ENCODE measurements at places on chromosomes 13 and 19.

DNA sequence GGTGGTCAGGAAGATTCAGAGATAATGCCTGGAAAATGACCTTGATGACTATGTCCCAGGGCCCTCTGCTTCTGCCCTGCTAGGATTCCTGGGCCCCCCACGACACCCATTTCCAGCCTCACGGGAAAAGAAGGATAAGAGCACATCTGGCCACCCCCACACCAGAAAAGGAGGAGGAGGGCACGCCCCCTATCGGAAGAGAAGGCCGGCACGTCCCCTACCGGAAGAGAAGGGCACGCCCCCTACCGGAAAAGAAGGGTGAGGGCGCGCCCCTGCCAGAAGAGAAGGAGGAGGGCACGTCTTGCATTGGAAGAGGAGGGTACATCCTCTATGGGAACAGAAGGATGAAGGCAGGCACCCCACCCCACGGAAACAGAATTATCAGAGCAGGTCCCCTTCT is 84.3 kb downstream of the IER2 start:
- DNase-seq = no peak

DNA sequence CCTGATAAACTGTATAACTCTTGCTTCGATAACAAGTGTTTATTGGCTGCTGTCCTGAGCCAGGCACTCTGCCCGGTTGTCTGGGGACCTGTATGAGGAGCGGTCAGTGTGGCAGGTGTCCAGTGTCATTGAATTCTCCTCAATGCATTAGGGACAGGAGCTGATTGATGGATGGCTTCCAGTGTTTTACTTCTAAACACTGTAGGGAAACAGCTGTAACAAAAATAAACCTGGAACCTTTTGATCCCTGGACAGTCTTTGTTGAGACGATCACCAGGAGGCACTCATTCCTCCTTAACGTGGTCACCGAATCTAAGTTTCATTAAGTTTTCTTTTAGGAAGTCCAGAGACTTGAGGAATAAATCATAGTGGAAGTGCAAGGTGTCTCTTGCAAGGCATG is 17.9 kb downstream of the UBAC2 start:
- no peak for DNase-seq

- no peak for DNase-seq
These were observed 5.1 kb upstream of the SPACA6 start for GRCh38 chr19:51687791-51688670.

- DNase-seq = no peak
These were observed 51.0 kb upstream of the FGF14 start for GRCh38 chr13:102452836-102453235.
